ENCODE measurements at places on chromosomes 4 and X.

GRCh38 chr4:97942137-97942536 lies 201.1 kb downstream of the STPG2 start:
- DNase-seq, result no peak

- DNase-seq, result no peak
Observed at GRCh38 chrX:94551831-94552230, 877.8 kb downstream of the FAM133A start.

- DNase-seq, result no peak
Observed at GRCh38 chr4:177441061-177441802, 1.0 kb downstream of the AGA start.

GRCh38 chr4:35963974-35964515 lies 280.3 kb downstream of the ARAP2 start:
- DNase-seq, result no peak

- no peak for DNase-seq
Observed at GRCh38 chr4:23934915-23935314, 45.1 kb upstream of the PPARGC1A start.
